H4 (cell line): ENCODE measurements at places on chromosomes 4 and X. TPM values are rescaled to one million over a fixed set of nuclear protein-coding genes. Genes with fewer than 3 reads are reported as not detected.

GRCh38 chrX:49934729-49935128, 12.3 kb downstream of the CLCN5 start:
- DNase-seq: no peak

- DNase-seq: no peak
Observed at GRCh38 chrX:55450259-55450658, 1.7 kb upstream of the MAGEH1 start.

Gene OGT
- total RNA-seq: 36.4 and 42.7 TPM in 2 replicates

GRCh38 chr4:11730545-11730944, 301.9 kb upstream of the HS3ST1 start:
- DNase-seq: no peak

DNA sequence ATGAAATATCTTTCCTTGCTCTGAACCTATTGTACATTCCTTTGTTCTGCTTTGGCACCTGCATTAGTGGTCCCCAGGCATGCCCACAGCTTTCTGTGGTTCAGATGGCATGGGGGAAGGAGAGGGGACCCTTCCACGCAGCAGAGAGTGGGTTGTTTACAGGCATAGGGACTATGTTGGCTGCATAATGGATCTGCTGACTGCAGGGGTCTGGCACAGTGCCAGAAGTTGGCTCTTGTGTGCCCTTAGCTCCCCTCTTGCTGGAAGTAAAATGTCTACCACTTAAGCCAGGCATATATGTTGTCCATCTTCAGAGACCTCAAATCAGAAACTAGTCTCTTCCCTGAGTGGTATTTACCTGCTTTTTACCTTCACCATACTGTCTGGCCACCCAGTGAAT, 651.9 kb upstream of the PCDH7 start:
- DNase-seq: no peak

GRCh38 chr4:88320780-88321373, 36.5 kb upstream of the PPM1K start:
- DNase-seq: peak; percentile 8

- DNase-seq: no peak
Observed at GRCh38 chr4:151934766-151935165, 174.0 kb upstream of the GATB start.

DNA sequence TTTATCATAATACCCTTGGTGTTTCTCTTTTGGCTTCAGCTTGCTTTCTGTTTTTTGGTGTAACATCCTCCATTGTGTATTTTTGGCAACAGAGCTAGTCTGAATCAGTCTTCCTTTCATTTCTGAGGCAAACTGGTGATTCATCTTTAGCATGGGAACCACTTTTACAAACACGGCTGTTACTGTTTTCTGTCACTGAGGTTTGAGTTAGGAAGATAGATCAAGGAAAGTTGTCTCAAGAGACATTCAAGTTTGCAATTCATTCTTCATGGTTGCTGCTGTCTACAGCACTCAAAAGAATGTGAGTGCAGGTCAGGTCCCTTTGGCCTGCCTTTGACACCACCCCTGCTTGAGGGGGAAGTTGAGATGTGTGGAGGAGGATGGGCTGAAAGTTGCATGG, 36.3 kb downstream of the IL21 start:
- DNase-seq: peak; percentile 39

Gene GLRA3
- total RNA-seq: not detected in 2 replicates

Gene USP17L19
- not detected in 2 replicates for total RNA-seq

GRCh38 chrX:70485466-70485865, 40.8 kb downstream of the DLG3 start:
- no peak for DNase-seq

GRCh38 chr4:37503261-37503660, 182.9 kb downstream of the RELL1 start:
- no peak for DNase-seq

DNA sequence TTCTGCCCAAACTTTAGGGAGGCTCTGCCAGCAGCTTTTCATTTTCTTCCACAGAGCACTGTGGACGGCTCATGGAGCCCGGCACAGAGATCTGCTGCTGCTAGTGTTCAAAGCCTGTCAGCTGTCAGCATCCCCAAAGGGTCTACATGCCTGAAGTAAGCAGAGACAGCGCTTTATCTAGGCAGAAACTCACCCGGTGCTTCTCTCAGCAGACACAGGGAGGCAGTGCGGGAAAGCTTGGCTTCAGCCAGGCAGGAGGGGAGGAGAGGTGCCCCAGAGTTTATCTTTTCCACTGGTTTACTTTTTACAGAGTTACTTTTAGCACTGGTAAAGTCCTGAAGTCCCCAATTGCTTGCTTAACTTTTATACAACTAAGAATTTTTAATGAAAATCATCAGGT, 339.3 kb downstream of the NKX6-1 start:
- DNase-seq: peak; percentile 26
